ENCODE measurements at places on chromosomes 12 and 14.

GRCh38 chr14:100972118-100972897, 68.8 kb upstream of the RTL1 start:
- DNase-seq: no peak

- no peak for DNase-seq
These were observed 376 bp downstream of the INSM2 start for GRCh38 chr14:35534208-35534872.

DNA sequence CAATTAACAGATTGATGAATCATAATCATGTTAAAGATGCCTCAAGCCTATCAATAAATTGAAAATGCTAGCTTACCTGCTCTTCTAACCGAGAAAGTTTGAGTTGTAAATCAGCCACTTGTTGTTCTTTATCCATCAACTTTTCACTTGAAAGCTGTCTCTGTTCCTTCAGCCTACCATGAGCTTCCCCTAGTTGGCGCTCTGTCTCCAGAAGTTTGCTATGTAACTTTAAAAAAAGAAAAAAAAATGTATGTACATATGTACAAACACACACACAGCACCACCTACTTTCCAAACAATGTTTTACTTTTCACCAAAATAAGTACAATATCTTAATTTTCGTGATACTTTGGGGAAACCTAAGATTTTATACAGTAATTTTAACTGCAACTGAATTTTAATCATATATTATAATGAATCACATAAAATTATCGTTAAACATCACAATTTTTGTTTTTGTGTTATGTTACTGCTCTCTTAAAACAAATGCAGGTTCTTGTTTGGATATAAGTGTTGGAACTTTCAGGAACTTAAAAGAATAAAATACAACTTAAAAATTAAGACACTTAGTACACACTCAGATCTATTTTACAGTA, 101.2 kb downstream of the EEA1 start:
- no peak for DNase-seq

GRCh38 chr12:110619534-110619953, 5.6 kb downstream of the TCTN1 start:
- no peak for DNase-seq

- DNase-seq: no peak
These were observed 51.1 kb downstream of the TMEM260 start for GRCh38 chr14:56630707-56631106.

GRCh38 chr12:116835484-116835883, 45.8 kb downstream of the HRK start:
- DNase-seq: no peak

GRCh38 chr12:58804749-58805148, 115.6 kb downstream of the LRIG3 start:
- DNase-seq: no peak

DNA sequence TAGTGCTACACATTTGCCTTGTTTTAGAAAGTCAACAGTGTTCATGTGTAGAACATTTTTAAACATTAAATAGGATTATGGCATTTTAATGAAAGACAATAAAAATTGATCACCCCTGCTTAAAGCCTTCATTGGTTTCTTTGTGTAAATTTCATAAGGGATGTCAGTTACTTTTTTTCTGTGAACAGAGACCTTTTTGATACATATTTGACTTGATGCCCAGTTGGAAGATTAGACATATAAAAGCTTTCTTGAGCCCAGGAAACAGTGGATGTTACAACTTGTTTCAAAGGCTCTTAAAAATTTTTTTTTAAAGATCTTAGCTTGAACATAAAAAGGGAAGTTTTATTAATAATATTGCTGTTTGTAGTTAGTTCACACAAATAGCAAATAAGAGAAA, 168.7 kb upstream of the PDZRN4 start:
- DNase-seq: no peak

DNA sequence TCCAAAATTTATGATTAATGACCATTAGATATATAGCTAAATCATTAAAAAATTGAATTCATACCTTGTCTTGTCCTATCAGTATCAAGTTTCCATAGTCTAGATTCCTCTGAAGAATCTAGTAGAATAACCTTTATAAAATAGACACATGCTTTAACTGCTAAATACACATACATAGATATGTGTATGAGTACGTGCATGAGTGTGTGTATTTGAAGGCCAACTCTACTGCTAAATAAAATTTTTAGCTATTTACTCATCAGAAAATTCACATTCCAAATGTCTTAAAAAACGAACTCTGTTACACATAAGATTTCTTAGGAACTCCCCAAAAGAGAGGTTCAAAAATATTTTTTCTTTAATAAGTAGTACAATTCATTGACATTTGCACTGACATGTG, 233.0 kb downstream of the SSPN start:
- no peak for DNase-seq

DNA sequence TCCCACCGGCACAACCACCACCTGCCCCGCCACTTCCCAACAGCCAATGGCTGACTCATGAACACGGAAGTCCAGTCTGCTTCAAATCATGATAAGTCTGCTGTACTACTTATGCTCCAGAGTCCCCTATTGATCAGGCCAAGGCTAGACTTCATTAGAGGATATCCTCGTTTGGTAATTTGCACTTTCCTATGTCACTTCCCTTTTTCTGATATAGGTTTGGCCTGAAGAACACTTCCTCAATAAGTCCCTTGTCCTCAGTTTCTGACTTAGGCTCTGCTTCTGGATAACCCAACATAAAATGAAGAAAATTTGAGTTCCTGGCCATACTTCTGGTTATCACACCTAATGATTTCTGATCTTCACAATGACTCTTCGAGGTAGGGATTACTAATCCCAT, 45.3 kb downstream of the IFNG-AS1 start:
- no peak for DNase-seq

GRCh38 chr14:68934066-68934465, 45.0 kb downstream of the ACTN1 start:
- DNase-seq: no peak

- DNase-seq: no peak
These were observed 6.3 kb upstream of the BRMS1L start for GRCh38 chr14:35819591-35820540.

DNA sequence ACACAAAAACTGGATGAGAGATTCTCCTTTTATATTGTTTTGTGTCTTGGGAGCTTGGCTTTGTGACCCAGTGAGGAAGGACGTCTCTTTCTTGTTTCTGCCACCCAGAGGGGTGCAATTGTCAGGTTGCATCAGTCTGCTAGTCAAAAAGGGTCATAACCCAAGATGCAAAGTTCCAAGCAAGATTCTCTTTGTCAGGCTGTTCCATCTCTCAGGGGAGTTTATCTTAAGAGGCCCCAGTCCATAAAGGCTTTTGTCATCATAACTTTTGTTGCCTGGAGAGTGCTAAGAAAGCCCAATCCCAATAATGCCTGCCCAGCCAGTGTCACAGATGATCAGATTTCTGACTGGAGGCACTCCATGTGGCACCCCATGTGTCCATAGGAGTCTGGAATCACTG, 444.9 kb downstream of the TRHDE start:
- DNase-seq: no peak

- DNase-seq: no peak
These were observed 3.7 kb downstream of the IFFO1 start for GRCh38 chr12:6552140-6552551.

- no peak for DNase-seq
These were observed 221.2 kb upstream of the FLRT2 start for GRCh38 chr14:85308531-85309300.

GRCh38 chr12:103272949-103273348, 222.8 kb downstream of the C12orf42 start:
- DNase-seq: no peak

DNA sequence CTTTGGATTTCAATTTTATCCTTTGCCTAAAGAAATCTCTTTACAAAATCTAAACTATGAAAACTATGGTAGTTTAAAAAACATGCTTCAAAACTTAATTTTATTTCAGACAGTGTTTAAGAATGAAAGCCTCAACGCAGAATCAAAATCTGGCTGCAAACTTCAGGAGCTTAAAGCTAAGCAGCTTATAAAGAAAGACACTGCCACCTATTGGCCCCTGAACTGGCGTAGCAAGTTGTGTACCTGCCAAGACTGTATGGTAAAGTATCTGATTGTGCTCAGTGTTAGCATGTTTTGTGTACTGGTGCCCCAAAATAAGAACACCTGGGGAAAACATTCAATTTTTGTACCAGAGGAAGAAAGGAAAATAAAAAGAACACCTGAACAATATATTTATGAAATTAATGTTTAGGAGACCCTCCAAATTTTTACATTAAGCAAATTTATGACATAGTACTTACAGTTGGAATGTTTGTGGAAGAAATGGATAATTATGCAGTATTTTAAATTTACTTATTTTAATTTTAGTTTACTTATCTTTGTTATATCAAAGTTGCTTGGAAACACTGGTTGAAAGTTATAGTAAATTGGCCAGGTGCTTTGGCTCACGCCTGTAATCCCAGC, 12.2 kb downstream of the UBR7 start:
- DNase-seq: peak; percentile 6

DNA sequence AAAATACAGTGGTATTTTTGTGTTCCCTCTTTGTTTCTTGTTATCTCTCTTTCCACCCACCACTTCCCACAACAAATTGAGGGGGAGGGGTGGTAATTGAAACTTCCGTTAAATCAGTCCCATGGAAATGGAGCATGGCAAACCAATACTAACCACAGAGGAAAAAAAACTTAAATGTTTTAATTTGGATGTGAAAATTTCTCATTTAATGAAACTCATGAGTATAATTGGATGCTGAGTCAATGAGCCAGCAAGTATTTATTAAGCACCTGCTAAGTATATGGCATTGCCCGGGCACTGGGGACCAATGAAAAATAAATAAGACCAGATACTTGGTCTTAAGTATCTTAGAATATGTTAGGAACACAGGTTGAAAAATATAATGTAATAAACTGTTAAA, 147.5 kb downstream of the KCNH5 start:
- no peak for DNase-seq

- no peak for DNase-seq
These were observed 14.0 kb upstream of the FBXO33 start for GRCh38 chr14:39446131-39446744.

DNA sequence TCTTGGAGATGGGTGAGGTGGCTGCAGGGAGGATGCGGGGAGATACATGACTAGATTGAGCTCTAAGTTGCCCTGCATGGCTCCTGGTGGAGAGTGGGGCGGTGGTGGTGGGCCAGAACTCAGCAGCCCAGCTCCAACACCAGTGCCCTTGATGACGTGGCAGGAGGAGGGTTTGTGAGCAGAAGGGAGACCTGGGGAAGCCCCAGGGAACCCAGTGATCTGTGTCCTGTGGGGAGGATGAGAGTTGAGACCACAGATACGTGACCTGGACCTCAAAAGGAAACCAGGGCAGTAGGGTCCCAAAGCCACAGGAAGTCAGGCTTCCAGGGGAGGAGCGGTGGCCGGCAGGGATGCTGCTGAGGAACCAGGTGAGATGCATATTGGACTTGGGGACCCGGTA, 989.1 kb upstream of the TMEM132C start:
- DNase-seq: no peak

DNA sequence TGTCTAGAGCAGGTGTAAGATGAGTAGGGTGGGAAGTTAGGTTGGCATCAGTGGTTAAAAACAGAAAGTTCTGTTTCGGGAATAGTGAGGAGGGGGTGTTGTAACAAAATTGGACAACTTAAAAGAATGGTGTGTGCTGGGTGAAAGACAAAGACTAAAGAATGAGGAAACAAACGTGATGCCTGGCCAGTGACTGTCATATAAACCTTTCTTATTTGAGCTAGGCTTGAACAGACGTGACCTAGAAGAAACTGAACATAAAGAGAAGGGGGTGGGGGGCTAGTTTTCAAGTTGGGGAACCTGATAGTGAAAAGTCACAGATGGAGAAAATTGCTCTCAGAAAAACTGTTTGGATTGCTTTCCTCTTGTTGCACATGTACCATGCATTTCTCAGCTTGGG, 39.6 kb downstream of the RAD52 start:
- DNase-seq: no peak

GRCh38 chr12:18864900-18865561, 127.1 kb downstream of the CAPZA3 start:
- peak; percentile 54 for DNase-seq

GRCh38 chr14:37597538-37597913, 2.1 kb downstream of the TTC6 start:
- DNase-seq: no peak

DNA sequence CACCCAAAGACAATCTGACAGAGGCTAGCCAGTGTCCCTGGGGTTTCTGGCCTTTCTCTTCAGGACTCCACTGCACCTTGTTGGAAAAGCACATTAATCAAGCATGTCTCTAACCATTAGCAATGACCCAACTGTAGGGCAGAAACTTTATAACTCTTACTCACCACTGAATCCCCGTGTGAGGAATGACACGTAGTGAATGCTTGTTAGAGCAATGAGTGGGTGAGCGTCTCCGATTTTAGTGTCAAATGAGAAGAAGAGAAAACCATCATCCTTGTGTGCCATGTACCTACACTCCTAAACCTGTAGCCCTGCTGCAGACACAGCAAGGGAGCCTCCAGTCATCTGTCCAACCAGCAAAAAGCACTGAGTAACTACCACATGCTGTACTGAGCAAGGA, 56.5 kb upstream of the GPR68 start:
- no peak for DNase-seq

GRCh38 chr12:53235742-53236442, 3.9 kb upstream of the RARG start:
- DNase-seq: no peak

DNA sequence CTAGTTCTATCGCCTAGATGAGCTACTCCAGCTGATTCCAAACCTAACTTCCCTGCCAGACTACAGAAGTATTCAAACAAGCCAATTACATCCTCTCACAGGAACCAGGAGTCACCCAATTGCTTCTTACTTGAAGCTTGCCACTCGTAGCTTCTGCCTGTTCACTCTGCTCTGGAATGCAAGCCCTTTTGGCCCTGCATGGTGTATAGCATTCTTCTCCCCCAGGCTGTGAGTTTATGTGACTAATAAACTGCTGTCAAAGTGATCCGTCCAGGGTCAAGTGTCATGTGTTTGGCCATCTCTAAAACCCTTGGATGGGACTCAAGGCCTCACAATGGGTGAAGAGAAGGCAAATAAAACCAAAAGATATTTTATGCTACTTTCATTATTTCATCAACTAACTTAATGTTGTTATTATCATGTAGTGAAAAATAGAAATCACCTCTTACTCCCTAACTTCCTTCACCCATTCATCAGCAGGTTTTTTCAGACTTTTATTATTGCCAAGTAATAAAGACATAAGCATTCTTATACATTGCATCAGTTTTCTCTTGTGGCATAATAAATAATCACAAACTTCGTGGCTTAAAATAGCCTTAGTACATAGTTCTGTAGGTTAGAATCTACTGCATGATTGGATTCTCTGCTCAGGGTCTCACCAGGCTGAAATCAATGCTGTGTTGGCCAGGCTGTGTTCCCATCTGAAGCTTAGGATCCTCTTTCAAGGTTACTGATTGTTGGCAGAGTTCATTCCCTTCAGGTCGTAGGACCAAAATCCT, 1981.7 kb upstream of the FLRT2 start:
- DNase-seq: no peak
